ENCODE measurements at places on chromosomes 6 and 20. TPM values are rescaled to one million over a fixed set of nuclear protein-coding genes. Genes with fewer than 3 reads are reported as not detected.

DNA sequence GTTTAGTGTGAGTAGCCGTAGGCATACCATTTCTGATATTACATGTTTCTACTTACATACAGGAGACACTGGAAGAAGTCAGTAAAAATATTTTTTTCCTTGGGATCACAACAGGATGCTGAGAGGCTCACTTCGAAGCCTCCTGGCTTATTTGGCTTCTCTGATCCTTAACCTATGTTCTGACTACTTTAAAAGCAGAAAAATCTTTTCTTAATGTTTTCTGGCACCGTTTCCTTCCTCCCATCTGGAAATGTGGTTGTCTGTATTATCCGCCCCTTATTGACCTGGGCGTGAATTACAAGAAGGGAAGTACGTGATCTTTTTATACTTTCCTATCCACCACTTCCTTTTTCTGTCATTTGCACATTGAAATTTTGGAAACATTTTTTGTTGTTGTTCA, 379.6 kb downstream of the COL12A1 start:
- DNase-seq: no peak

DNA sequence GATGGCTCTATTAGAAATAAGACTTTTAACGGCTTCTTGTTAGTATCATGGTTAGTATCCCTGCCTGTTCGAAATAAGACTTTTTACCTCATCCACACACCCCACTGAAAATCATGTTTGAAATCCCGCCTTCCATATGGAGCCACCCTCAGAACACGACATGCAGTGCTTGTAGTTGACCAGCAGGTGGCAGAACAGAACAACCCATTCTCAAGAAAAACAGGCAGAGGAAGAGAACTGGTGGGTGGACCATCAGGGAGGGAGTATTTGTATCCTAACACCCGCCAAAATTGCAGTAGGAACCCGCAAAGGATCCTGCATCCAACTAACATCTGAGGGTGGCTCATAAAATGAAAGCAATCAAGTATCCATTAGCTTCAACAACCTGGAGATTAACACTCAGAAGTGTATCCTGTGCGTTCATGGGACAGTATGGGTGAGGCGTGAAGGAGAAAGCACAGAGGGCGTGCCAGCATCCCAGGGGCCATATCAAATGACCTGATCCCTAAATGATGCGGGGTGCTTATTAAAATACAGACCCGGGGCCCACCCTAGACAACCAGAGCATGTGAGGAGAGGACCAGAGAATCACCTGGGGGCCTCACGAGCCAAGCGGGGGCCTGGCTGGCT, 89.6 kb upstream of the NHSL1 start:
- peak; percentile 42 for DNase-seq

Gene HLA-DQA2
- total RNA-seq: 45.0 TPM

Gene WRNIP1
- 48.3 TPM for total RNA-seq

Gene MACROD2
- 1.6 TPM for total RNA-seq

- no peak for DNase-seq
These were observed 73.2 kb downstream of the ROS1 start for GRCh38 chr6:117352466-117353081.

- DNase-seq: no peak
These were observed 32.5 kb downstream of the POFUT1 start for GRCh38 chr20:32240205-32240604.

Gene COL20A1
- 0.05 TPM for total RNA-seq

DNA sequence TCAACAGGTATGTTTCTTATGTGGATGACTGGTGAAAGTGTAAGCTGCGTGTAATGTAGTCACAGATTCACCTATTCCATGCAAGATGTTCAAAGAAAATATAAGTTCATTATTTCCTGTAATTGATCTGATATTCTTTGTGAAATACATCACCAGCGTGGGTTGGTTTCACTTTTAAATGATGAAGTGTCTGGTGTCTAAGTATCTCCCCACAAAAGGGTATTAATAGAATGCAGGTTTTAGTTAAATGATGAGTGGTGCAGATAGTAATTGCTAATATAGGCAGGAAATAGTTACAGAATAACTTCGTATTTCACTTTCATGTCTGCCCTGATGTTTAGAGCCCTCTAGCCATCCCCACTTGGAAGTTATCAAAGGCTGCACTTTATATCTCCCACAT, 22.2 kb downstream of the PGBD1 start:
- DNase-seq: no peak

GRCh38 chr6:169667716-169668115, 34.1 kb downstream of the WDR27 start:
- DNase-seq: no peak

DNA sequence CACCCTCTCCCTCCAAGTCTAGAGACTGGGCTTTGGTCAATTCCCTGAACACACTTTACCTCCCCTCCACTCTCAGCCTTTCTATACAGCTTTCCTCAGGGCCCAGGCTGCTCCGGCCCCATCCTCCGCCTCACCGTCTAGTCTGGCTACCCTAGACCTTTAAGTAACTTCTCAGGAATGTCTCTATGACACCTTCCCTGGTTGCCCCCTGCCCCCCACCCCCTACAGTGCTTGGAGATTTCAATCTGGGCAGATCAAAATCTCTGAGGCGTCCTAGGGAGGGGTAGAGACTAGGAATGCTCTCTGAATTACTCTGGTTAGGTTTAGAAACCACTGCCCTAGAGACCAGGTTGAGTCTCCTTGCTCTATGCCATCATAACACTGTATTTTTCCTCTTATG, 6.1 kb downstream of the UBE2J1 start:
- DNase-seq: no peak

DNA sequence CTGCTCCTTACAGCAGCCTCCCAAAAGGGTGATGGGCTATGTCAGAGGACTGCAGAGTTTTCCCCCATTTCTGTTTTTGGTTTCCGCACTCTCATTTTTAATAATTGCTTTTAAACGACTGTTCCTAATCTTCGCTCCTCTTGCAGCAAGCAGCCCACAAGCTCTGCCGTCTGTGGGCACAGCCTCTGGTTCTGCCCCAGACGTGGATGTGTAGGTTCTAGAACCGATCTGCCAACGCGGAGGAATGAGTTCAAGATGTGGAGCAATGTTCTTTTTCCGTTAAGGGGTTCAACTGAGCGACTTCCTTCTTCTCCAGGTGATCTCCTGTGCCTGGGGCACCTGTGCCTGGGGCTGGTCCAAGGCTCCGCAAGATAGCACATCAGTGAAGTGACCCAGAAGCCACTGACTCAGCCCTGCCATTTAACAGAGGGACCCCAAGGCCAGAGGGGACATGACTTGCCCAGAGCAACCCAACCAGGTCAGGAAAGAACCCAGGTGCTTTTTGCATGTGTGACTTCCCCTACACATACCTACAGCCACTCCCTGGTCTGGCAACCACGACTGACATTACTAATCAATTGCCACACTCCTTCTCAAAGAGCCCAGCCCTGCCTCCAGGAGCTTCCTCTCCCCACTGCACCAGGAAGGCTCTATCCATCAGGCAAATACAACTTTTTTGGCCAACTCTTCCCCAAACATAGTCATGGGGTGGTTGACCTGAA, 22.7 kb downstream of the PMEPA1 start:
- DNase-seq: no peak

DNA sequence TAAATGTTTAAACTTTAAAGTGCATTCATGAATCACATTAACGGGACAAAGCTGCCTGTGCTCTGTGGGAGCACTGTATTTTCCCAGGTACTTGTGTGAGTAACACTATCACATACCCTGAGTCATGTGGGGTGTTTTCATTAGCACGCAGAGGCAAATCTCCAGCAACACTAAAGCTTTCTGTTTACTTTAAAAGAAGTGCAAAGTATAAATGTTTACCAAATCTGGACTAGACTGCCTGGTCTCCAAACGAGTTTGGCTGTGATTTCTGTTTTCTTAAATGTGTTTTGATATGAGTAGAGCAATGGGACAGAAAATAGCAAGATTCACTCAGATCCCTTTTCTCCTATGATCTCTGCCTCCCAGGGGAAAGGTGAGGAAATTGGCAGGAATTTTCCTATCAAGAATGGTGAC, 28.8 kb upstream of the RIPPLY2 start:
- DNase-seq: no peak

DNA sequence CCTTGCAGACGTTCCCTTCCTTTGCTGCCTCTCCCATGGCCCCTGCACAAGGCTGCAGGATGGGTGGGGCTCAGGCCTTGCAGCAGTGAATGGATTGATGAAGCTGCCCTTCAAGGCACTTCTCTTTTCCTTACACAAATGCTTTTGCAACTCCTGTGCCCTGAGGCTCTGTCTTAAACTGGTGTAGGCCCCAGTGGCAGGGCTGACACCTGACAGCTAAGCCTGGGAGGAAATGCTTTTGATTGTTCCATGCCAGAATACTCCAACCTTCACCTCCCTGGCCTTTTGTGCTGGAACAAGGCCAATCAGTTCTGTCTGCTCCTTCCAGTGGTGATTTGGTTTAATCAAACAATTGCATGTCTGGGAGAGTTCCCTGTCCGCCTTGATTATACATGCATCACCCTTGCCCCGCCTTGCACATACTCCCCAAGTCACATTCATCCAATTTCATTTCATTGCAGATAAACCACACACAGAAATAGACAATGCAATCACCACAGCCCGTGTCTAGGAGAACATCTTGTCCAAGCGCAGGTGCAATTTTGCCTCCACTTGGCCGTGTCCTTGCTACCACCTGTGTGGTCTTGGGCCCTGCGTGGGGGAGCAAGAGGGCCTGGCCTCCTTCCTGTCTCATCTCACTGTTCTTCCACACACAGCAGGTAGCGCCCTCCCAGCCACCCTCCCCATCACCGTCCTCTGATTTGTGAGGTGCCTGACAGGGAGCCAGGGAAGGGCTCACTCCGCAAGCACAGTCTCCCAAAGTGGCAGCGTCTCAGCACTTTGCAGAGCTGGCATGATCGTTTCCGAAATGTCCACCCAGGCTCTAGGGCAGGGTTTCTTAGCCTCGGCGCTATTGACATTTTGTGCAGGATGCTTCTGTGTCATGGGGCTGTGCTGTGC, 120.4 kb downstream of the CDH26 start:
- no peak for DNase-seq

Gene CLPSL1
- total RNA-seq: not detected

Gene FAXC
- 2.9 TPM for total RNA-seq

DNA sequence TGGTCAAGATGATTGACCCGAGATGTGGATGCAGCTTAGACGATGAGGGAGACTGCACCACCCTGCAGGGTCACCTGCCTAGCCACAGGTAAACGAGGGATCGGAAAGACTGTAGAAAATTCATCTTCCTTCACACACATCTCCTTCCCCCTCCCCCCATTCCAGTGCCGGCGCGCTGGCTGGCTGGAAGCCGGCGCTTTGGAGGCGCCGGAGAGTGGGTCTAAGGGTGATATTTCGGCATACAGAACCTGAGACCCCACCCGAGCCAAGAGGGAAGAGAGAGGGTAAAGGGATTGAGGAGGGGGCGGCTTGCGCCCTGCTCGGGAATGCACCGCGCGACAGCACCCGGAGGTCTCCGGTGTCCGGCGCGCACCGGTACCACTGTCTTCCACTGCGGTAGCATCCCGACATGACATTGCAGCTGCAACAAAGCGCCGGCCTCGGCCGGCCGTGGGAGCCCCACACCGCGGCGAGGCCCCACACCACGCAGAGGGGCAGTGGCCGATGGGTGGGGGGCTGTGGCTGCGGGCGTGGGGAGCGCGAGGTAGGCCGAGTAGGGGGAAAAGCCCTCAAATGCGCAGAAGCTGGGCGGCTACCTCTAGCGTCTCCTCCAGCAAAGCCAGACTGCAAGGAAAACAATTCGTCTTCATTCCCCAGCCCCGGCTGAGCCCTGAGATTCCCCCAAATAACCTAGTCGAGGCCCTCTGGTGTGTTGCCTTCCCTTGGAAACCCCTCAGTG, 984 bp downstream of the TNFRSF21 start:
- peak; percentile 41 for DNase-seq

Gene SLC22A1
- 0.28 TPM for total RNA-seq

DNA sequence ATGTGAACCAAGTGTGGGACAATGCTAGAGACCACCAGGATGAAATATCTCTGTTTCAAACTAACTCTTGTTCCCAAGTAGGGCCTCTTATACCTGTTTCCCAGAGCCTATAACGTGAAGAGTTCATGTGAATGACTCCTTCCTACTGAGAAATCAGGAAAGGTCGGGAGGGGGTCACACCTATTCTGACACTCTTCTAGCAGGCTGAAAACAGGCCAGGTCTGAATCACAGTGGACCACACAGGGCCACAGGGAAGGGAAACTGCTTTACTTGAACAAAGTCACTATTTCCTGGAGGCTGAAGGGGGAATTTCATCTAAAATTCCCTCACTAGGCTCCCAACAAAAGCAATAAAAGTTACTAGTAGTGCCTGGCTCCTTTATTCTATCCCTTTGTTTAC, 88.4 kb upstream of the BMP2 start:
- no peak for DNase-seq

Gene FAM83D
- 9.6 TPM for total RNA-seq

DNA sequence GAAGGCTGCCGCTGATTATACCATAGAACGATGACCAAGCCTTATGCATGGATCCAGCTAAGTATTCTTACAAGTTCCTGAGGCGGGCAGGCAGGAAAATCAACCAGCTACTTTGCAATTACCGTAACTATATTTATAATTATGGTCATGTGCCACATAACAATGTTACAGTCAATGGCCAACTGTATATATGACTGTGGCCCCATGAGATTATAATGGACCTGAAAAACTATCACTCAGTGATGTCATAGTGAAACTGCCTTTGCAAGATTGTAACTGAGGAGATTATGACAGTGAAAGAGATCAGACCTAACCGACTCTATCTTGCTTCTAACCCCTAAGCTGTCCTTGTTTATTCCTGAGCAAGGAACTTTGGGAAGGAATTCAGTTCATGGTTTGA, 33.1 kb upstream of the FAM135A start:
- DNase-seq: no peak

GRCh38 chr6:134714679-134715078, 235.2 kb downstream of the ALDH8A1 start:
- DNase-seq: no peak

- DNase-seq: no peak
These were observed 380.3 kb upstream of the JARID2 start for GRCh38 chr6:14865531-14866100.

DNA sequence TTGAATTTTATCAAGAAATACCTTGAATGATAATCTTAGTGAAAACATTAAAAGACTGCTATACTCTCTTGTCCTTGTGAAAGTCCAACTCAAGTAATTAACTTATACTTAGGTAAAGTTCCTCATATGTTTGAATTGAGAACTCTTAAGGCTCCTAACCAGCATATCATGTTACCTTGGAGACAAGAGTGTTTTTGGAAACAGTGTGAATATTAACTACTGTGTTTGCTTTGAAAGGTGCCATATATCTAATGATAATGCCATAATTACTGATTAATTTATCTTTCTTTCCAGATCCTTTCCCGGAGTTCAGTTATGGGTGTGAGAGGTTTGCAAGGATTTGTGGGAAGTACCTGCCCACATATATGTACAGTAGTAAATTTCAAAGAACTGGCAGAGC, 10.5 kb downstream of the FAM120B start:
- no peak for DNase-seq

Gene SYNDIG1
- total RNA-seq: 3.2 TPM

Gene LPIN3
- 1.6 TPM for total RNA-seq

DNA sequence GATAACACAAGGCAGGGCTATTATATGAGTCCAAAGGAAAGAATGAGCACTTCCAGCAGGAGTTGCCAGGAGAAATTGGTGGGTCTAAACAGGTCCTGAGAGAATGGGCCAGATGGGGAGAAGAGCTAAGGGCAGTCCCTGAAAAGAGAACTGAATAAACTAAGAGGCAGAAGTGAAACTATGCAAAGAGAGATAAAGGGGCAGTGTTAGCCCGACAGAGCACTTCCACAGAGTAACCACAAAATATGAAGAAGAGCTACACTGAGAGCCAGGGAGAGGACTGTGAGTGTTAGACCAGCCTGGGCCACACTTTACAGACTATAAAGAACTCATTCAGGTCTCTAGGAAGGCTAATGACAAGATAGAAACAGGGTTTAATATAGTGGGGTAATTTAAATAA, 43.8 kb downstream of the RALGAPA2 start:
- DNase-seq: no peak

Gene COL11A2
- 2.1 TPM for total RNA-seq
